ENCODE measurements at places on chromosomes 4 and X.

- no peak for DNase-seq
These were observed 507.0 kb downstream of the INPP4B start for GRCh38 chr4:142339053-142339452.

DNA sequence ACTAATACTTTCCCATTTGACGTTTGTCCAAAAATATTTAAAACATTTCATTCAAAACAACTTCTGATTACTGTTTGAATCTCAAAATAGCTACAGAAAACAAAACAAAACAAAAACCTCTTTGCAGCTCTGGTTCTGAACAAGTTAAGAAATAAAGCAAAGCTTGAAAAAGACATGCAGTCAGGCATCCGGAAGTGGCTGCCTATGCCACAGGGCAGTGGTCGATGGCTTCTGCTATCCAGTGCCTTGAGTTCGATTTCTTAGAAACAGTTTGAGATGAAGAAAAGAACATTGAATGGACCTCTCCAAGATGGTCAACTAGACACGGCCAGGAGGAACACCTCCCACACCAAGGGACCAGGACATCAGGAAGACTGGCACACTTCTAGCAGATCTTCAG lies 125.3 kb downstream of the SCFD2 start:
- DNase-seq = no peak

DNA sequence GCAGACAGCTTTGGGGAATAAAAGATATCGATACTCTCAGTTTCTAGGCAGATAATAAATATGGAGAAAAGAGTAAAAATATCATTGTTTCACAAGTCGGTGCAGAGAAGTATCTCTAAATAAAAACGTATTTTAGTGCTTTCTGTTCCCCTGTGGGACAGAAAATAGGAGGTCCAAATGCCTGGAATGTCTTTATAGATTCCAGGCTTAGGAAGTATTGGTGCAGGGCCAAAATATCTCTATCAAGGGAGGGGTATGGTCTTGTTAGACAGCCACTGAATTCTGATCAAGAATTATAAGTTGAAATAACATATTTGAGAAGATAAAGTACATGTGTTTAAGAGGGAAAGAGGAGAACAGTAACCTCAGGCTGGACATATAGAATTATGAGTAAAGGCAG lies 596.4 kb downstream of the PCDH18 start:
- no peak for DNase-seq

DNA sequence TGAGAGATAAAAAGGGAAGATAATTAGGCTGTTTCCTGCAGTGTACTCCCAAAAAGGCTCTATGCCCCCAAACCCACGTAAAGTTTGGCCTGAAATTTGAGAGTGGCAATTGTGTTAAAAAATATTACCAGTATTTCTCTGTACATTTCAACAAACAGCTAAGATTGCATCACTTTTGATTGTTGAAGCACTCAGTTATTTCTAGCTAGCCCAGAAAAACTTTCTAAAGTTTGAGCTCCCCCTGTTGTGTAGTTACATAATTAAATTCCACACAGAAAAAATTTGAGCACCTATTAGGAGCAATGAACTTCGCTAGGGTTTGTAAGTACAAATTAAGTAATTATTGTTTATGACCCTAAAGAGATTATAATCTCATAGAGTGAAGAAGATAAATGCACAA lies 109.4 kb downstream of the DLG3 start:
- DNase-seq = no peak

DNA sequence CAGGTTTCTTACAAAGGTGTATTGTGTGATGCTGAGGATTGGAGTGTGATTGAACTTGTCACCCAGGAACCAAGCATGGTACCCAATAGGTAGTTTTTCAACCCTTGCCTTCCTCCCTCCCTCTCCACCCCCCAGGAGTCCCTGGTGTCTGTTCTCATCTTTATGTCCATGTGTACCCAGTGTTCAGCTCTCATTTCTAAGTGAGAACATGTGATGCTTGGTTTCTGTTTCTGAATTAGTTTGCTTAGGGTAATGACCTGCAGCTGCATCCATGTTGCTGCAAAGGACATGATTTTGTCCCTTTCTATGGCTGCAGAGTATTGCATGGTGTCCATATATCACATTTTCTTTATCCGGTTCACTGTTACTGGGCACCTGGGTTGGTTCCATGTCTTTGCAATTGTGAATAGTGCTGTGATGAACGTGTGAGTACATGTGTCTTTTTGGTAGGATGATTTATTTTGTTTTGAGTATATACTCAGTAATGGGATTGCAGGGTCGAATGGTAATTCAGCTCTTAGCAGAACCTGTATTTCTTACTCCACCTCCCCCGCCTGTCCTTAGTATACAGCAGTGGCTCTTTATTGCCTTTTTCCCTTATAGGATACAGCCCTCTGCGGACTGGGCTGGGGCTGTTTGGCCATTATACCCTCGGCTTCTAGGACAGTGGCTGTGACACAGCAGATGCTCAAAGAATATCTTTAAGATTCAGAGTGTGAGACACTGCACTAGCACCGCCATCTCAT lies 145.4 kb downstream of the PTTG2 start:
- no peak for DNase-seq

- no peak for DNase-seq
These were observed 1617.5 kb upstream of the TENM3 start for GRCh38 chr4:180625653-180626052.

DNA sequence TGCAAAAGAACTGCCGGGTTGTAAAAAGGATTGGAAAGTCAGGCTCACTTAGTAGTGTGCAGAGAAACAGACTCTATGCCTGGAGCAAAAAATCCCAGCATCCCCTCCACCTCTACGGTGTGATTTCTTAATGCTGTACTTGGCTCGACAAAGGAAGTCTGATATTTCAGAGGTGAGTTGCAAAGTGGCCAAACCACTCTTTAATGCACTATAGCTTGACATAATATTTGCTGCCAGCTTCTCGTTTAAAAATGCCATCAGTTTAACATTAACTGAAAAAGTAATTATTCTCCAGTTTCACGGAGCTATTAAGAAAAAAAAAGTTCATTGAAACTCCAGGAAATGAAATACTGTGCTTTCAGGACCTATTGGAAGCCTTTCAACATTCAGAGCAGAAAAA lies 448.3 kb upstream of the ZFP42 start:
- no peak for DNase-seq

GRCh38 chr4:84498203-84498934 lies 723 bp downstream of the NKX6-1 start:
- DNase-seq = no peak

GRCh38 chr4:47659342-47659741 lies 174.3 kb downstream of the ATP10D start:
- no peak for DNase-seq

DNA sequence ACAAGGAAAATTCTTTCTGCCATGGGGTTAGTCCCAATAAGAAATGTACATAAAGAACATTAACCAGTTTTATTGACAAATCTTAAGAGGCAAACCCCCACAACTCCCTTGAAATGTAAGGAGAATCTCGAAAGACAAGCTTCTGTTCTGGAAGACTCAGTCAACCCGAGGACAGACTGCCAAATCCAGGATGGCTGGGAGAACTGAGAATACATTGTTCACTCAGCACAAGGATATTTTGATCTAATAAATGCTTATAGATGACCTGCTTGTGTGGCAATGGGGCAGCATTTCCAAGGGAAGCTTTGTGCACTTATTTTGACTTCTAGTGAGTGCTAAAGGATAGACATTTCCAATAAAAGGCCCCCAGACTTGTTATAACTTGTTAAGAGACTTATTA lies 280.4 kb downstream of the DHX15 start:
- DNase-seq = no peak

DNA sequence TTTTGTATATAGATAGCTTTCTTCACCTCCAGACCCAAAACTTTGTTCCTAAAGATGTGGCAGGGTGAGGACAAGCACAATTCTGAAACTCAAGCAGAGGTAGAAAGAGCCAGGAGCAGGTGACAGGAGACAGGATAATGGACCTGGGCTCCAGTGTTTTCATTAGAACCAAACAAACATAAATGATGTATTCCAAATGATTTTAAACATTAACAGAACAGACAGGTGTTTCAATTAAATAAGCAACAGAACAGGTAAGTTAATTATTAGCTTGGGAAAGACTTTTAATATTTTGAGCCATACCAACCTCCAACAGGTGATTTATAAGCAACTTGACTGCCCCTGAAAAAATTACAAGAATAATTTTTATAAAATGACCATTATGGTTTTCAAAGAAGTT lies 459.4 kb upstream of the LCORL start:
- DNase-seq = no peak

- DNase-seq = no peak
These were observed 58.3 kb downstream of the GPRIN3 start for GRCh38 chr4:89249313-89249712.

DNA sequence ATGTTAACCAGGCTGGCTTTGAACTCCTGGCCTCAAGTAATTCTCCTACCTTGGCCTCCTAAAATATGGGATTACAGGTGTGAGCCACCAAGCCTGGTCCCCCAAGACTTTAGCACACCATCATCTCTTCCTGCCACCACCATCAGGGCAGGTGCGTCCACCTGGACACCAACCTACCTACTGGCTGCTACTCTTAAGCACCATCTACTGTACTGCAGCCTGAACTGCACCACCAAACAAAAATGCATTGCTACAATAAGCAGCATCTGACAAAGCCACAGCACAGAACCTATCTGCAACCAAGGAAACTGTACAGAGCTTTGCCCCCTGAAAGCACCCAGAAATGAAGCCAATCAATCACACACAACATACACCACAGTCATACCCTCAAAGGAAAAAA lies 139.7 kb downstream of the EFHC2 start:
- no peak for DNase-seq

DNA sequence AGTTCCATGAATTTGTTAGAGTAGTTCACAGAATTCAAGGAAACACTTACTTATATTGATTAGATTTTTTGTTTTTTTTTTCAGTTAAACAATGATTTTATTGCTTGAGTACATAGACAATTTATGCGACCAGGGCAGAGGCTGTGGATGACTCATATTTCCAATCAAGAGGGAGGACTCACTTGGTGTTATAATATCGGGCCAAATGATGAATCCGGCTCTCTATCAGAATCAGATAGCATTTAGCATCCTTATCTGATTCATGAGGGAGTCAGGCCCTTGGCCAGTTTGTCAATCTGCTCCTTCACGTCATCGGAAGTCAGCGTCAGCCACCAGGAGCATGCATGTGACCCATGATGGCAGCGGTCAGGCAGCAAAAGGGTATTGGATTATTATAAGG lies 82.3 kb upstream of the HUWE1 start:
- DNase-seq = no peak

GRCh38 chr4:81651243-81651899 lies 179.7 kb upstream of the RASGEF1B start:
- DNase-seq = no peak

DNA sequence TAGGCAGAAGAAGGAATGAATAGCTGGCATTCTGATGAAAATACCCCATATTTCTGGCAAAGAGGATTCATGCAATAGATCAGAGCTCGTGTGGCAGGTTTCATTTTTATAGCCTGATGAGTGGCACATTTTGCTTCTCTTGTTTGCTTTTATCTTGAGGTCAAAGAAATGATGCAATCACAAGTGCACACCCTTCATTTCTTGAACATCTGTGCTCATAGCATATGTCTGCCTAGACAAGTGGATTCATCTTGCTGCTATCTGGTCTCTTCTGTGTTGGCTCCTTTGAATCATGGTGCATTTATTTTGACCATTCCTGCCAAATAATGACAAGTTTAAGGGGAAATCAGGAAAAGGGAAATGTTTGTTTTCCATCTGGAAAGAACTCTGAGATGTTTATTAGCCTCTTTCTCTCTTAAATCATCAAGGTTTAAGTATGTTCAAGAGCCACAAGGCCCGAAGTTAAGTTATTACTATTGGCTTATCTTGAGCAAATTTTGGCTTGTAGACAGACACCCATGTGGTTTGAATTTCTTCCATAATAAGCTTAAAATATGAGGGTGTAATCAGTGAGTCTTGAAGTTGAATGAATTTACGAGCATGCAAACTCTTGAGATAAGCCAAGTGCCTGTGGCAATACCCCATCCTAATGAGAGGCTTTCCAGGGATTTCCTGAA lies 59.3 kb upstream of the HS3ST1 start:
- DNase-seq = no peak

- no peak for DNase-seq
These were observed 167.3 kb upstream of the LEF1 start for GRCh38 chr4:108336076-108336475.

GRCh38 chr4:55980725-55981124 lies 32.0 kb downstream of the CEP135 start:
- DNase-seq = no peak

DNA sequence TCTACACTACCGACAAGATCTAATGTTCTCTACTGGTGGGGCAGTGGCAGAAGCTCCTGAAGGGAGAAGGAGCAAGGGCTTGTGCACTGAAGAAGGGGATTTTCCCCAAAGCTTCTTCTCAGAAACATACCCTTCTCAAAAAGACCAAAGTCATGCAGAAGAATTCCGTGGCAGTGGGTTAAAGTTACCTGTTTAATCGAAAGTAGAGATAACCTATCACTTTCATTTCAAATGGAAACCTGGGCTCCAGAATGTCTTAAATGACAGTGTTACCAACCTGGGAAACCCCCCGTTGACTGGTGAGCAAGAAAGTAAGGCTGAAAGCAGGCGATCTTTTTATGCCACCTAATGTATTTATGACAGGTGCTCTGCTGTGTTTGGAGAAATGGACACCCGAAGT lies 92.5 kb upstream of the TEX13D start:
- no peak for DNase-seq

DNA sequence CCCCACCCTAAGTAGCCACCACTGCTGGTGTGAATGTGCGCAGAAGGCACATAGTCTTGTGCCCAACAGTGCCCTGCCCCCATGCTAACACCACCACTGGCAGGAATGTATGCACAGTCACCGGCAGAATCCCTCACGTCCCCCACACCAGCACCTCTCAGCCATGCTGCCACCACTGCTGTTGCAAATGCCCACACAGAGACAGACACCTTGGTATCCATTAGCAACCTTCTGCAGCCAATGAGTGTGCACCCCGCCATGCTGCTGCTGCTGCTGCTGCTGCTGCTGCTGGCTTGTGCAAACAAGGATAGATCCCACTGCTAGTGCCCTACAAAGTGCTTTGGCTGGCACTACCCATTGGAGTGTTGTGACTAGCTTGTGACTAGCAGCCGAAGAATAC lies 52.4 kb upstream of the MMAA start:
- no peak for DNase-seq

DNA sequence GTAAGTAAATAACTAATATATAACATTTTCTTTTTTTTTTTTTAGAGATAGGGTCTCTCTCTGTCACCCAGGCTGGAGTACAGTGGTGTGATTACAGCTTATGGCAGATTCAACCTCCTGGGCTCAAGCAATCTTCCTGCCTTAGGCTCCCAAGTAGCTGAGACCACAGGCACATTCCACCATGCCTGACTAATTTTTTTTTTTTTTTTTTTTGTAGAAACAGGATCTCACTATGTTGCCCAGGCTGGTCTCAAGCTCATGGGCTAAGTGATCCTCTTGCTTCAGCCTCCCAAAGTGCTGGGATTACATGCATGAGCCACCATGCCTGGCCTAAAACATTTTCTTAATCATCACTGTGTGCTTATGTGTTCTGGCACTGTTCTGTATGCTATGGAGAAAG lies 32.8 kb downstream of the MGARP start:
- DNase-seq = no peak

GRCh38 chrX:69556060-69557011 lies 52.2 kb downstream of the NALF2 start:
- no peak for DNase-seq

GRCh38 chr4:63563288-63564014 lies 845.8 kb downstream of the TECRL start:
- DNase-seq = no peak
